CD4-positive, alpha-beta T cell treated with Interleukin-21 for 1 hour (primary cell): ENCODE measurements at places on chromosomes 12 and 14.
A peak's percentile ranks its signal among the peaks of the same experiment; 100 is the strongest.

- DNase-seq = no peak
These were observed 88.9 kb upstream of the FRMD6 start for GRCh38 chr14:51562816-51563215.

DNA sequence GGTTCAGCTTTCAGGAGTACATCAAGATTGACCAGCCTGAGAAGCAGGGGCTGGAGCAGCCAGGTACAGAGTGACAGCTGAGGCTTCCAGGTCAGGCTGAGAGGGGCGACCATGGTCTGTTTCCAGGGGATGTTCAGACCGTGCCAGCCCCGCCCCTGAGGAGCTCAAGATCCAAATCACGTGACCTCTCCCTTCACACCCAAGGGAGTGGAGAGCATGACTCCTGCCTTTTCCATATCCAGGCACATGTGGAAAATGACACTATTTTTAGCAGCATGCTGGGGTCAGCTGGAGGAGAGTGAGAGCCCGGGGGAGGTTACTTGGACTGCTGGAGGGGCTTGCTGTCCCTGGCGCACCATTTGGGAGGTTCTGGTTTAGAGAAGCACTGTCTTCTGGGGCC is 92.7 kb downstream of the B4GALNT3 start:
- DNase-seq = no peak

GRCh38 chr12:62261876-62262517 is 1.8 kb downstream of the USP15 start:
- no peak for DNase-seq

GRCh38 chr14:21267431-21267845 is 1.8 kb downstream of the HNRNPC start:
- peak; percentile 35 for DNase-seq

GRCh38 chr12:29895966-29896365 is 112.2 kb upstream of the TMTC1 start:
- DNase-seq = no peak

DNA sequence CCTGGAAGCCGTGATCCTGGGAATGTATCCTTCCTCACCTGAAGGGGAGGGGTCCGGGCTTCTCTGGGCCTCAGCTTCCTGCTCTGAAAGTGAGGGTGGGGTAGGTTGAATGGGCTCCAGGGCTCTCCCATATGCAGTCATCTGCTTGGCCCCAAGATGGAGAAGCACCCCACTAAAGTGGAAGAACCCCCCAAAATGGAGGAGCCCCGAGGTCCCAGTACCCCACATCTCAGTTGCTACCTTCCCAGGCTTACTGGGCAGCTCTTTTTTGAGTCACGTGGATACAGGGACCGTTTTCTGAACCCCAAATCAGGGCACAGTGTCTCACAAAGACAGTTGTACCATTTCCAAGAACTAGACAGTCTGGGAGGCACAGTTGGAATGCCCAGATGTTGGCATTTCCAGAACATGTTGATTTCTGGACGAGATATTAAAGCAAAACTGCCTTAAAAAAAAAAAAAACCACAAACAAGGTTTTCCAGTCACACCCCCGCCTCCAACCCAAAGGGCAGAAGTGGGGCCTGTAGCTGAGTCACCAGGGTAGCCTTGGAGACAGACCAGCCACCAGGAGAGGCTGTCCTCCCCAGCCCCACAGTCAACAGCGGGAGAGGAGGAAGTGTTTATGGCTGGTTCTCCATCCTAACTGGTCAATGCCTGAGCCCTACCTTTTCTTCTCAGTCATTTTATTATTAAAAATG is 12.1 kb downstream of the VASH1 start:
- DNase-seq = peak; percentile 28

GRCh38 chr12:14988035-14988434 is 15.2 kb downstream of the PDE6H start:
- no peak for DNase-seq

DNA sequence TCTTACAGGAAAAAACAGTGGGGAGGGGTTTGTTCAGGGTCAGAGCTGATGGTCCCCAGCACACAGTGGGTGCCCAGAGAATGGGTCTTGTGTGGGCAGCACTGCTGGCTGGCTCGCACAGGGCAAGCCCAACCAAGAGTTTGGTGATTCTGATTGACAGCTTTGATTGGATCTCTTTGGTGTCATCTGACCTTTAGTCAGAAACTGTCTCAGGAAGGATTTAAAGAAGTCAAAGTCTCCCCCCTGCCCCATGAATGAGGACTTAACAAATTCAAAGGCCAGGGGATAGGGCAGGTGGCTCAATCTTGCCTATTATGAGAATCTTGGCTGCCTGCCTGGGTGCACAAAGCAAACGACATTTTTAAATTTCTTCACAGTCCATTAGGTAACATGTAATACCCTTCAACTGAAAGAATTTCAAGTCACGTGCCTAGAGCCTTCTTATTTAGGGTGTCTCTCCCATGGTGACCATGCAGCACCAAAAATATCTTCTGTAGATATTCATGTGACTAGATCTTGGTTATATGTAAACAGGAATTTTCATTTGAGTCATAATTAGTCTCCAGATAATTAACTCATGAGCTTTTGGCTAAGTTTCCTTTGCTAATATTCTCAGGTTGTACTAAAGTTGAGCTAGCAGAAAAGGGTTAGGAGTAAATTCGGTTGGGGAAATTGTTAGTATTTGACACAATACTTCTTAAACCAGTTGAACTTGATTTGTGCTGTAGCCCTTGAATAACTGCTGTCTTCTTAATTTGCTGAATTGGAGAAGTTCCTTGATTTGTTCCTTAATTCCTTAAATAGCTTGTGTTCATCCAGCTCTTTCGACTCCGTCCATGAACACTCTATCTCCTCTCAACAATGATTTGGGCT is 54.5 kb upstream of the HECTD1 start:
- DNase-seq = no peak

DNA sequence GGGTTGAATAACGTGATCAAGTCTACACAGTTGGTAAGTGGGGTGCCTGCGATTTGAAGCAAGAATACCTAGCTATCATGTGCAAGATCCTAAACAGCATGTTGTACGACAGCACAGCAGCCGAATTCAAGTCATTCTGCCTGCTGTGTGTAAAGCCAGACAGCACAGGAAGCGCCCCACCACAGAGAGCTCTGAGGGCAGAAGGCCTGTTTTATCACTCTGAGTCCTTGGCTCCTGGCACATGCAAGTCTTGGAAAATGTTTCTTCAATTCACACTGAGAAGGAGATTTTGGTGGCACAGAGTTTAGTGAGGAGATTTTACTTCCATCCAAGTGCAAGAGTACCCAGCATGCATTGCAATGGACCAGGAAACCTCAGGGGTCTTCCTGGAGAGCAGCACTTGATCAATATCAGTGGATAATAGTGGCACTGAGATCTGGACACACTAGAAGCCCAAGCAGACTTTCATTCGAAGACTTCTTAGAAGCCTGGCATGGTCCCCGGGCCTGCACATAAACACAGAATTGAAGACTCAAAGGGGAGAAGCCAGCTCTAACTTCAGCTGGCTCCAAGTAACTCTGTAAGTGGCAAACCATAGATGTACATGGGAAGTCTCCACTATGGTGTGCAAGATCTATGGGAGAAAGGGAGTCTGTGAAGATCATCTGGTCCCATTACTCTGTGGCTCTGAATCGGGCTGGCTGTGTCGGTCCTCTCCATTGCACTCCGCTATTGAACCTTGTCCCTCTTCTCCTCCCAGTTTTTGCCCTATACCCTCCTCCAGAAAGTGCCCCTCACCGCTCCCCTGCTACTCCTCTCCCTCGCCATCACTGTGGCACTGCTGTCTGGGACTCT is 1.5 kb upstream of the KRT1 start:
- DNase-seq = peak; percentile 21

DNA sequence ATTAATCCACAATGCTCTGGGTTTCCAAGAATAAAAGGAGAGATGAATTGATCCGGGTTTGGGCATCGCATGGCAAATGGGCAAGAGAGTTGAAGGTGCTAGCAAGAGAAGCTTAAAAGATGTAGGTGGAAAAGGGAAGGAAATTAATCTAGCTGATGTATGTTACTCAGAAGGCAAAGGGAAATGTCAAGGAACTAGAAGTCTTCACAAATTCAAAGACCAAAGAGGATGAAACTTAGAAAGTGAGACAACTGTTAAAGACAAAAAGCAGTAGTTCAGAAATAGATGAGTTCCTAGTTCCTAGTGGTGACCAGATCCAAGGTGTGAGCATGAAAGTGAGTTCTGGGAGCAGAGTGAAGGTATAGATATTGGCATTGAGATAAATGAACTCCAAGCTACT is 228.3 kb downstream of the SEC23A start:
- DNase-seq = no peak

DNA sequence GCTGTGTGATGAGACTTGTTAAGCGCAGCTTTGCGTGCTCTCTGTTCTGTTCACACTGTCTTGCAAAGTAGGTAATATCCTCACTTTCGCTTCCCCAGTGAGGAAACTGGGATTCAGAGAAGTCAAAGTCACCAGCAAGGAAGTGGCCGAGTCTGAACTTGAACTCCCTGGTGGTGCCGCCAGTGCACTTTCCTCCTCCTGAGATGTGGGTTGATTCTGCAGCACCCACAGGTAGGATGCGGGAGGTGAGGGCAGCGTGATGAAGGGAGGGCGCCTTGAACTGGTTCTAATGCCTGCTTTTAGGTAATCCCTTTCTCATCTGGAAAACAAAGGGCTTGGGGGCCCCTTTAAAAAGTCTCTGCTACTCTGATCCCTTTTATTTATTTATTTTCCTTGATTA is 54.9 kb upstream of the IGF1 start:
- no peak for DNase-seq

- no peak for DNase-seq
These were observed 1.7 kb upstream of the PUS1 start for GRCh38 chr12:131927110-131928079.

- no peak for DNase-seq
These were observed 67.8 kb downstream of the OTX2 start for GRCh38 chr14:56742391-56742878.

- no peak for DNase-seq
These were observed 3.3 kb downstream of the AKT1 start for GRCh38 chr14:104792101-104792884.

- DNase-seq = no peak
These were observed 587 bp downstream of the SELPLG start for GRCh38 chr12:108633081-108633533.

- no peak for DNase-seq
These were observed 326.5 kb downstream of the NAV3 start for GRCh38 chr12:78157199-78157598.

- no peak for DNase-seq
These were observed 15.8 kb downstream of the KRT2 start for GRCh38 chr12:52636189-52636588.

GRCh38 chr12:2960390-2960956 is 1.3 kb downstream of the TEAD4 start:
- DNase-seq = no peak

GRCh38 chr14:98914942-98915341 is 357.1 kb downstream of the BCL11B start:
- DNase-seq = no peak

GRCh38 chr12:20237091-20237490 is 131.2 kb upstream of the PDE3A start:
- DNase-seq = no peak

- DNase-seq = peak; percentile 79
These were observed 52.1 kb downstream of the DAD1 start for GRCh38 chr14:22536853-22537338.

- no peak for DNase-seq
These were observed 5.3 kb downstream of the B4GALNT1 start for GRCh38 chr12:57627501-57628279.

GRCh38 chr14:39217214-39217879 is 16.4 kb upstream of the MIA2 start:
- no peak for DNase-seq

GRCh38 chr12:92615703-92616102 is 87.1 kb upstream of the PLEKHG7 start:
- no peak for DNase-seq

GRCh38 chr14:65850429-65851135 is 438.1 kb downstream of the FUT8 start:
- peak; percentile 73 for DNase-seq

DNA sequence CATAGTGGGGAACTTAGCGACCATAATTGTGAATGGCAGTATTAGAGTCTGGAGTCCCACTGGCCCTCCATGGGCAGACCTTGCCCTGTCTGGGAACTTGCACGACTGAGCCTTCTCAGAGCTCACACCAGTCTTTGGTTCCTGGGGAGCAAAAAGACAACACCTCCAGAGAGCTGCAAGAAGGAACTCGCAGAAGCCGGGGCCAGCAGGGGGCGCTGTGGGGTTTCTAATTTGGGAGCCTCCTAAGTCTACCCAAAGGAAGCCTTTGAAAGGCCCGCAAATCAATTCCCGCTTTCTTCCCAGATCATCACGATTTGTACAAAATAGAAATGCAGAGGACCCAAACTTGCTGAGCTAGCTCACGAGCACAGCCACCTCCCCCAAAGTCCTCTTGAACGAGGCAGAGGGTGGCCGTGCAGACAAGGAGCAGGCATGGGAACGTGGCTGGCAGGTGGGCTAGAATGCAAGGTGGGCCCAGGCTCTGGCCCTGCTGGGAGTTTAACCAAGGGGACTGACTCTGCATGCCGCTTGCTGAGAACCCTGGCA is 46.3 kb upstream of the FBXO21 start:
- peak; percentile 48 for DNase-seq

DNA sequence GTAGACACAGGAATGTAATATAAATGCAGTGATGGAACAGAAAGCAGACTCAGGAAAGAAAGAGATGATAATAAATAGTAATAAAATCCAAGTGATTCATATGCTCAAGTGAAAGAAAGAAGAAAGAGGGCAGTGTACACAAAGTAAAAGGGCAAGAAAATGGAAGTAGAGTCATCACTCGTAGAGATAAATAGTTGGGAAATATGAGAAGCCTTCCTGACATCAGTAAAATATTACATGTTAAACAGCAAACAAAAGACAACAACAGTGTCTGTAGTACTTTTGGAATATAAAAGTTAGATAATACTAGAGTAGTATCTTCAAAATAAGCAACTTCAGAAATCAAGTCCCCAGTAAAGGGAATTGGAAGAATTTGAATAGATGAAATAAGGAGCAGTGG is 412.3 kb downstream of the RAD51B start:
- no peak for DNase-seq

- no peak for DNase-seq
These were observed 24.4 kb downstream of the B4GALNT3 start for GRCh38 chr12:484096-484495.

DNA sequence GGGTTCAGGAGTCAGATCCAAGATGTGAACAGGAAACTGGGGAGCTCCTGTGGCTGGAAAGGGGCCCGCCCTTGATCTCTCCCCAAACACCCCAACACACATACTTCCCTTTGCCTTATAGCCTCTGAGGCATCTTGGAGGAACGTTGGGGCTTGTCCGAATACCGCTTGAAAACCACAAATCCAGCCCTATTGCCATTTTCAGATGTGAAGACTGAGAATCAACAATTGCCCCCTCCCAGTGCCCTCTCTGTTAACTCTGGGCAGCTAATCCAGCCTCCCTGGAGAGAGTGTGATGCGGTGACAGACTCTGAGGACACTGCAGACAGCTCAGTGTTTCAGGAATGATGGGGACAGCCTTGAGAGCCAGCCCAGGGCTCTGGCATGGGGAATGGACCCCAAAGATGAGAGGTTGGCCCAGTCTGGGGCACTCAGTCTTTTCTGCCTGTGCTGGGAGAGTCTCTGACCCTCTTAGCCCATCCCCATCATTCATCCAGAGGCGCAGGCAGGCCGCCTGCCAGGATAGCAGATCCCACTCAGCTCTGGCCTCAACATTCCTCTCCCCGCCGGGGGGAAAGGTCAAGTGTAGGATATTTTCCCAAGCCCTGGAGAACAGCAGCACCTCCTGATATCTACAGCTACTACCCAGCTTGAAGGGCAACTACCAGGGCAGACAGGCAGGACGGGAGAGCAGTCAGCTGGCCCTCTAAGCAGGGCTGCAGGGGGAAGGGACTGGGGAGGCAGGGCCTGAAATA is 24.6 kb upstream of the LTBP2 start:
- DNase-seq = no peak
